Activated naive CD4-positive, alpha-beta T cell treated with Interleukin-2 at 50 U/mL for 16 hours (primary cell): ENCODE measurements at places on chromosomes 12 and 14.

- DNase-seq, result no peak
Observed at GRCh38 chr12:9755567-9755966, 5.1 kb downstream of the CD69 start.

DNA sequence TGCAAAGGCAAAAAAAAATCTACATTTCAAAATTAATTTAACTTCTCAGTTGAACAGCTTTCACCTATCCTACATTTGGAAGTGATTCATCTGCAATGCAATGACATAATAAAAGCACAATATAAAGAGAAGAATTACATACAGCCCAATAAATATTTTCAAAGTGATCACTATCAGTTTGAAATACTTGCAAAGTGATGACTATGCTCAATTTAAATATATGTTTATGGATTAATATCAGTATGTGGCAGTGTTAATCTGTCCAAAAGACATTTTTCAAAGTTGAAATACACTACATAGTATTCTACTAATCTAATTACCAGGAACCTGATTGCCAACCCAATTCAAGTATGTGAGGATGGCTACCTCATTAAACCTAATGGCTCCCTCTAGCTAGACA lies 460.7 kb upstream of the ATXN7L3B start:
- DNase-seq, result no peak

DNA sequence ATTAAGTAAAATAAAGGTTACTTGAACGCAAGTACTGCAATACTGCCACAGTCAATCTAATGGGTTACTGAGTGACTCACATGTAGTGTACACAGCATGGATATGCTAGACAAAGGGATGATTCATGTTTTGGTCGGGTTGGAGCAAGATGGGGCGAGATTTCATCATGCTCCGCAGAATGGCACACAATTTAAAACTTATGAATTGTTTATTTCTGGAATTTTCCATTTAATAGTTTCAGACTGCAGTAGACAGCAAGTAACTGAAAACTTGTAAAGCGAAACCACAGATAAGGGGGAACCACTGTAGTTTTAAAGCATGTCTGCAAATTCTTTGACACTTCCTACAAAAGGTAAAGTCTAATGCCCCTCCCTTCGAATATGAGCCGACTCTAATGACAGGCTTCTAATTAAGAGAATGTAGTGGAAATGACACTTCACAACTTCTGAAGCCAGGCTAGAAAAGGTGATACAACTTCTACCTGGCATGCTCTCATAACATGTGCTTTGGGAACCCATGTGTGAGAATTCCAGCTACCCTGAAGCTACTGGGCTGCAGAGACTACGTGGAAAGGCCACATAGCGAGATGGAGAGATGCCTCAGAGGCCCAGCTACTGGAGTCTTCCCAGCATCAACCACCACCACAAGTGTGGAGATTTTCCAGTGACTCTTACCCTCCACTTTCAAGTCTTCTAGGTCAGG lies 13.9 kb upstream of the TCP11L2 start:
- DNase-seq, result peak; percentile 53

DNA sequence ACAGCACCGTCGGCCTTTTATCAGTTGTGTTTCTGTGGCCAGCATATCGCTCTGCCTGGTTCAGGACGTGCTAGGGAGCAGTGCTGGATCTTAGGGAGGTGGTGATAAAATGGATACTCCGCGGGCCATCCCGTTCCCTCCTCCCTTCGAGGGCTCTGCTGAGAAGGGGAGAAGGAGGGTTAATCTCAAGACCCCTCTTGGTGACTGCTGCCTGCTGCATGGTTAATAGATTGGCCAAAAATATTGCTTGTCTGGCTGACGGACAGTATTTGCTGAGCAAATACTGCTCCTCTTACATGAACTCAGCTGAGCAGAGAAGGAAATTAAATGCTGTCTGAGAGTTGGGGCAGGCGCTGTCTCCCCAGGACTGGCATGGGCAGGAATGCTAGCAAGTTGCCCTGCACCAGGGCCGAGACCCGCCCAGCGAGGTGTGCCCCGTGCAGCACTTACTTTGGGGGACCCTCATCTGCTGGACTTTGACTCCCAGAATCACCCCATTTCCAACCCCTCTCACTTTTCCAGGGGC lies 1.2 kb downstream of the FBRSL1 start:
- no peak for DNase-seq
